Esophagus muscularis mucosa (tissue), 4 donors: ENCODE measurements at places on chromosomes 5 and 9. TPM values are rescaled to one million over a fixed set of nuclear protein-coding genes. Genes with fewer than 3 reads are reported as not detected.

Gene SLIT3
- total RNA-seq = 41.1 TPM

Gene SVEP1
- total RNA-seq = 57.1 TPM

- DNase-seq = no peak
- no peak overlapping the region for H3K4me3 ChIP-seq
- H3K4me1 ChIP-seq = peaks cover 16% of the 10 kb centered on the region
- H3K27me3 ChIP-seq = no peaks in the 10 kb centered on the region
These were observed 3.0 kb upstream of the SETX start for GRCh38 chr9:132357764-132358163.

- no peaks in the 10 kb centered on the region for H3K27me3 ChIP-seq
- no peak overlapping the region for H3K27ac ChIP-seq
- no peak for DNase-seq
- no peak overlapping the region for H3K4me3 ChIP-seq
- H3K36me3 ChIP-seq = no peaks in the 10 kb centered on the region
These were observed 354.2 kb downstream of the MRPS30 start for GRCh38 chr5:45162974-45163373.

GRCh38 chr5:147160902-147161700 is 73.7 kb upstream of the STK32A start:
- H3K36me3 ChIP-seq = no peaks in the 10 kb centered on the region
- H3K4me1 ChIP-seq = no peaks in the 10 kb centered on the region
- no peaks in the 10 kb centered on the region for H3K27me3 ChIP-seq
- H3K4me3 ChIP-seq = no peak overlapping the region
- no peak overlapping the region for H3K27ac ChIP-seq
